ENCODE measurements at places on chromosomes 3 and 15. TPM values are rescaled to one million over a fixed set of nuclear protein-coding genes. Genes with fewer than 3 reads are reported as not detected.

BLM gene
- 4.8 TPM for polyA plus RNA-seq

TMC3 gene
- 0.08 TPM for polyA plus RNA-seq

TRAT1 gene
- not detected for polyA plus RNA-seq

CHL1 gene
- polyA plus RNA-seq = 2.2 TPM

ITPKA gene
- polyA plus RNA-seq = 0.51 TPM

All from forelimb muscle (tissue), 1 donor.